NCI-H1092 (cell line): ENCODE measurements at places on chromosomes 4 and X.

DNA sequence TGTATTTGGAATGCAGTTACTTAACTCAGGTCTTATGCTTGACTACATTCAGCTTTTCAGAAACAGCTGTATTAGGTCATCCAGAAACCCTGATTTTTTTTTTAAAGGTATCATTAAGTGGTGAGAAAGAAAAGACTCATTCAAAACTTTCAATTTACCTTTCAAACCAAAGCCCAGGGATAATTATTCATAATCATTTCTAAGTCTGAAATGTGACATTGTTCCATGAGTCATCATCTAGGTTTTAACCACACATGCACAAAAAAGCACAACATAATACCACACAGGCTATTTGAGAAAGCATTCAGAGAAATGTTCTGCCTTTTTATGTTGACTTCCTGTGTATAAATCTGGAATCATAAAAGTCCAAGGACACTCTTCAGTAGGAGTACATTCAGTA is 288.2 kb downstream of the IL1RAPL2 start:
- no peak for DNase-seq

DNA sequence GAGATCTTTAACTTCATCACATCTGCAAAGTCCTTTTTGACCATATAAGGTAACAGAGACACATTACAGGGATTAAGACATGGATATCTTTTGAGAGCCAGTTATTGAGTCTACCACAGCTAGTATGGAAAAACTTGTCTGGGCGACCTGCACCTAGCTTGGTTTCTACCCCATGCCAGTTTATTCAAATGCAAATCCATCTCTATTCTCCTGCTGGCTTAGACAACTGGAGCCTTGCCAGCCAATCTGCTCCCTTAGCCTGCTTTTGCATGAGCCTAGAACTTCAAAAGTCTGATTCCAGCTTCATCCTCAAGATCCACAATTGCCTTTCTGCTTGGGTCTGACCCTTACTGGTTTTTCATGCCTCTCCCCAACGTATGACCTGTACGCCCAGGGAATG is 212.0 kb upstream of the AFF2 start:
- DNase-seq: no peak

DNA sequence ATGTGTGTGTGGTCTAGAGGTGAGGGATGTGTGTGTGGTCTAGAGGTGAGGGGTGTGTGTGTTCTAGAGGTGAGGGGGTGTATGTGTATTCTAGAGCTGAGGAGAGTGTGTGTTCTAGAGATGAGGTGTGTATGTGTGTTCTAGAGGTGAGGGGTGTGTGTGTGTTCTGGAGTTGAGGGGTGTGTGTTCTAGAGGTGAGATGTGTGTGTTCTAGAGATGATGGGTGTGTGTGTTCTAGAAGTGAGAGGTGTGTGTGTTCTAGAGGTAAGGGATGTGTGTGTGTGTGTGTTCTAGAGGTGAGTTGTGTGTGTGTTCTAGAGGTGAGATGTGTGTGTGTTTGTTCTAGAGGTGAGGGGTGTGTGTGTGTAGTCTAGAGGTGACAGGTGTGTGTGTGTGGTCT is 1.3 kb downstream of the BST1 start:
- DNase-seq: no peak

- no peak for DNase-seq
These were observed 16.1 kb downstream of the CPEB2 start for GRCh38 chr4:15018361-15018760.

DNA sequence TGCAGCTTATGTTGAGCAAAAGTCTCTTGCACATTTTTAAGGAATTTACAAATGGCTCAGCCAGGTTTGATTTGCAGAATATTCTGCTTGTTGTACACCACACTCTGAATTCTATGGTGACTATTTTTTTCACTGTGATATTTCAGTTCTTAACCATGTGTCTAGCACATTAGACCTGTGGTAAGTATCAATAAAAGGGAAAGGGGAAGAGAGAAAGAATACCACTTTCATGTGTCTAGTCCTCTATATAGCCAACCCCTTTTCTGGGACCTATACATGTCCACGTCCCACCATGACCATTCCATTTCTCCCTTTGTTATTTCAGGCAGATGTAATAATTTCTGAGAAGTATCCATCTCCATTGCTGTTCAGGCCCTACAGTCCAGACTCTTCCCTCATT is 121.3 kb upstream of the PNPLA4 start:
- DNase-seq: no peak

DNA sequence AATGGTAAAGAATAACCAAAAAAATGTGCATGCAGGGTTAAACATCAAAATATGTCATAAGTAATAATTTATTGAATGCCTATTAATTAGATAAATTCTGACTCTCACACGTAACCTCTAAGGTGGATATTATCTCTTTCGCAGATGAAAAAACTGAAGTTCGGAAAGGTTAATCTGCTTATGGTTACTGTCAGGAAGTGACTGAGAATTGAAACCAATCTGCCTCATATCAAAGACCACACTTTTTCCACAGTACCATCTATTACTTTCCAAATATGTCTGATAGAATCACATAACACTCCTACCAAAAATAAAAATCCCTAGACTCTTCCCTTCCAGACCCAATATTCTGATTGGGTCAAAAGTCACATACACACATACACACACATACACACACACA is 6.2 kb downstream of the CHIC2 start:
- no peak for DNase-seq

GRCh38 chr4:49217492-49217891 is 231.4 kb downstream of the CWH43 start:
- DNase-seq: no peak

GRCh38 chr4:5511791-5512190 is 196.6 kb downstream of the EVC2 start:
- no peak for DNase-seq
